ENCODE measurements at places on chromosomes 12 and 14.

- no peak for DNase-seq
These were observed 19.2 kb upstream of the TBX5 start for GRCh38 chr12:114425031-114425626.

DNA sequence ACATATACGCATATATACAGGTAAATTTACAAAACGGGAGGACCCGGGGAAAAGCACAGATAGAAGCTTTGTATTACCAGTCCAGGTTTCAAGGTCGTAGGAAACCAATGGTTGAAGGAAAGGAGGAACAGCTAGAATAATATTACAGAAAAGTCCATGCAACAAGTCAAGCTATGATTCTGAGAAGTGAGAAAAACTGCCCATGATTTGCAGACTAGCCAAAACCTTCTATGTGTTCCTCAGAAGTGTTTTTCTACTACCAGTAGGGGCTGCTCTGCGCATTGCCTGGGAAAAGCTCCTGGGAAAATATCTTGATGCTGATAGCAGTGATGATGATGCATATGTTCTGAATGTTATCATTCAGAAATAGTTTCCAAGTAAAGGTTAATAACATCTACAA is 2.2 kb downstream of the PDZRN4 start:
- no peak for DNase-seq

GRCh38 chr12:127903146-127903545 is 363.8 kb upstream of the TMEM132C start:
- no peak for DNase-seq

DNA sequence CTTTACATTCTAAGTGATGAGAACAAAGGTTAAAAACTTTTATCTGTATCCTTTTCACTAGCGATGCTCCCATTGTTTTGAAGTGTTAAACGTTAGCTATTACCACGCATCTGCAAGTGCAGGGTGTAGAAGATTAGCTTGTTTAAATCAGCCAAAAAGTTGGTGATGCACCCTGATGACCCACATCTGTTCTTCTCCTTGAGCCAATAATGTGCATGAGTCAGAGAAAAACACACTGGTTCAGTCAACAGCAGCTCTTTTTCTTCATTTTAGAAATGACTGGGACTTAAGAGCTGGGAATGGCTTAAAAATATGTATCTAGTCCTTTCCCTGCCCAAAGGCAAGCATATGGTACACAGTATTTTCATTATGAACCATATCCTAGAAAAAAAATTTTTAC is 323.5 kb upstream of the PDE3A start:
- DNase-seq, result no peak

GRCh38 chr12:77133566-77133965 is 68.2 kb upstream of the E2F7 start:
- no peak for DNase-seq

DNA sequence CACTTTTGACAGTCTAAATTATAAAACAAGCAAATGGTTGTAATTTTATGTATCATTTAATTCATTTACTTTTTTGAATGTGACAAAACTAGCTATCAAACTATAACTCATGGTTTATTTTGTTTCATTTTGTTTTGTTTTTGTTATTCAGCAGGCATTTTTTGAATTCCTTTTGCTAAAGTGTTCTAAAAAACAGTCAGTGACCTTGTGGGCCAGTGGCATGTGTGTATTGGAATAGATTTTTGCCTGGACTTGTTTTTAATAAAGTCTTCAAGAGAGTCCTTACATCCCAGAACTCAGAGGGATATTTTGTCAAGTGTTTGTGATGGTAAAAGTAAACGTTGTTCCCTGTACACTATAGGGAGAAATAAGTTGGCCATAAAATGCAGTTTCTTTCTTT is 369.7 kb upstream of the SYT1 start:
- DNase-seq, result no peak

DNA sequence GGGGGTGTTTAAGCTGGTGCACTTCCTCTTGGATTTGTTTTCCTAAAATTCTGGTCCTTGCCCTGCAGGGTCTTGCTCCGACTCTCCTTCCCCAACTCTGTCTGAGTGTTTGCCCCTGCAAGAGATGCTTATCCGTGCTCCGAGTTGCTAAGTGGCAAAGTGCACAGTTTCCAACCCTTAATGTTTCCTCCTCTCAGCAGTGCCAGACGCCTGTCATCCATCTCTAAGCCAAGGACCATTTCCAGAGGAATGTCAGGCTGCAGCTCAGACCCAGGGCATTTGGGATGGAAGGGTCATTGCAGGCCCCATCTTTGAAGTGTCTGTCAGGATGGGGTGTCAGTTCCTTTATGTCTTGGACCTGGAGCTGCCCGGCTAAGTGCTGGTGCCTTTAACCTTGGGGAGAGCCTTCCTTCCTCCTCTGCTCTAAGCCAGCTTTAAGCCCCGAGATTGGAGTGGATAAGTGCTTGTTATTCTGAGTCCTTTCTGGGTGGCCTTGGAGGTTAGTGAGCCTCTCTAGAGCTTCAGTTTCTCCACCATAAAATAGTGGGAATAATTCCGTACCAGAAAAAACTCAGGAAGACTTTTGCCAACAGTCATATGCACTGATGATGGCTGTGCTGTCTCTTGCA is 15.0 kb downstream of the WNT5B start:
- no peak for DNase-seq

GRCh38 chr12:45350861-45351260 is 135.0 kb downstream of the ANO6 start:
- DNase-seq, result no peak

DNA sequence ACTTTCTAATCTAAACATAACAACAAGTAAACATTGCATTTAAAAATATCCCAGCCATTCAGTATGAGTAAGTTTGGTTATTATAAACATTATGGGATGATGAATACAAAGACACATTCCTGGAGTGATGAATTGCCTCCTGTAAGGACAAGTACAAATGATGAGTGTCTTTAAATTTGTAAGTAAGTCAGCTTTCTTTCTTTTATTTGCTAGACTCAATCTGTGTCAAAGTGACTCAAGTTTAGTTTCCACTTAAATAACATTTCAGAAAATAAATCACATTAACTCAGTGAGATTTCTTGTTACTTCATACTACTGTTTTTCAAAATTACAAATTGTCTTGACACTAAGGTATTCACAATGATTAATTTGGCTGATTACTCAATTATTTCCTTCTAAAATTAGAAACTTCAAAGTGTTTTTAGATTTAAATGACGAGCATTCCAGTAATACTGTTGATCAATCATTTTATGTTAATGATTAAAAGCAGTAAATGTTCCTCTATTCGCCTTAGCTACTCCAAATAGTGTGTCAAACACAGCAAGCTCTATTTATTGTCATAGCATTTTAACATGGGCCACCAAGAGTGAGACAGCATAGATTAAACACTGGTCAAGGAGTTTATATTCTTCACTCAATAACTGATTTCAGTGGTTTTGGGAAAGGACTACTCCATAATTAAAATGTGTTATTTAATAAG is 658.0 kb upstream of the MDGA2 start:
- DNase-seq, result no peak

- DNase-seq, result no peak
These were observed 21.3 kb downstream of the CLEC2A start for GRCh38 chr12:9910716-9911421.

DNA sequence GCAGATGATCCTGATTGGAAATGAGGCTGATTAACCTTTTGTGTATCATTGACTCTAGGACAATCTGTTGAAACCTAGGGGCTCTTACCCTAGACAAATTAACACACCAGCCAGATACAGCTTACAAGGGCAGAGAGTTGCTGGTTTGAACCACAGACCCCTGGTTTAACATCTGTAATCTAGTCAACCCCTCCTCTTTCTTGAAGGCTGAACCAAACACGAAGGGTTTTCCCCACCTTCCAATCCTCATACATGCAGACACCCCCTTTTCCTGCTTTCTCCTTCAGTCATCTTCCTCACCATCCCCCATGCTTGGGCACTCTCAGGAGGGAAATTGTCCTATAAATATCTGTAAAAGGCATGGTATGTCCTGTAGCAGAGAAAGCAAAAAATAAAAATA is 126.0 kb upstream of the HIF1A start:
- DNase-seq, result no peak

- DNase-seq, result no peak
These were observed 242.9 kb downstream of the CHST11 start for GRCh38 chr12:104699489-104700190.

DNA sequence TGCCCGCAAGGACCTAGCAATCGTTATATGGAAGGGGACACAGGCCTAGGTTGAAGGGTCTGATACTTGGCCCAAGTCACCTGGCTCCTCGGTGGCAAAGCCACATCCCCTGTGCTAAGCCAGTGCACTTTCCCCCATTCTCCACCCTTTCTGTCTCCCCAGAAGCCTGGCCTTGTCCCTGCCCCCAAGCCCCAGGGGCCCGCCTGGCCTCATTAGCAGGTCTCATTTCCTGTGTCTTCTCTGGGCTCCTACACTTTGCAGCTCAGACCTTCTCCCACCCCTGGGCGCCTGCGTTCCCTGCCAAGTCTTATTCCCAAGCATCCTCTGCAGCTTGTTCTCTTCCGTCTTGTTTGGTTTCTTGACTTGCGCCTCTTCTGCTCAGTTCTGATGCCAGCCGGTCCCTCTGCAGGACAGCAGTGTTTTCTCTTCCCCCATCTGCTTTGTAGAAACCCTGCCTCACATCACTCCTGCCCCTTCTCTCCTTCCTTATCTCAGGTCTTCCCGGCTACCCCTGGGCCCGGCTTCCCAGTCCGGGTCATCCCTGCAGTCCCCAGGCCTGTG is 66.7 kb downstream of the SLC24A4 start:
- DNase-seq, result no peak

DNA sequence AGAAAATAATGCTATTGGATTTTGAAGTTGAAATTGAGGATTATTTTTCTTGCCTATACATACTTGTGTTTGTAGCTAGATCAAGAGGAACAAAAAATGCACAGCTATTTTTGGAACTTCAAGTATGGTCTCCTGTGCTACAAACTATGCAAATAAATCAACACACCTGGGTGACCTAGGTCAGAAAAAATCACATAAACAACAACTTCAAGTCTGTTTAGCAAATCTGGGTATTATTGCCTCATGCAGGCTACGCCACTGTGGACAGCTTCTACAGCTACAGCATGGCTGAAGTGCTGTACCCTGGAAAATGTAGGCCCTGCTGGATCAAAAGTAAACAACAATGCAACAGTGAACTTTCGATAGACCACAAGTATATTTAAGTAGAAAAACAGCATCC is 87.5 kb downstream of the SLC6A15 start:
- no peak for DNase-seq

- DNase-seq, result no peak
These were observed 3.6 kb upstream of the KRT72 start for GRCh38 chr12:52604859-52605258.
